Stimulated activated CD8-positive, alpha-beta memory T cell treated with anti-CD3 and anti-CD28 coated beads, Interleukin-7, amount 100 ng/mL, for 1 hour (primary cell): ENCODE measurements at places on chromosomes 3 and 15.

- DNase-seq: no peak
Observed at GRCh38 chr15:37037071-37037655, 63.2 kb downstream of the MEIS2 start.

- no peak for DNase-seq
Observed at GRCh38 chr15:40029979-40030893, 8.7 kb downstream of the SRP14 start.

GRCh38 chr3:87996882-87997281 is 61.9 kb downstream of the CGGBP1 start:
- DNase-seq: no peak

GRCh38 chr3:30554317-30554690 is 52.1 kb upstream of the TGFBR2 start:
- no peak for DNase-seq
